ENCODE measurements at places on chromosomes 4 and X.

DNA sequence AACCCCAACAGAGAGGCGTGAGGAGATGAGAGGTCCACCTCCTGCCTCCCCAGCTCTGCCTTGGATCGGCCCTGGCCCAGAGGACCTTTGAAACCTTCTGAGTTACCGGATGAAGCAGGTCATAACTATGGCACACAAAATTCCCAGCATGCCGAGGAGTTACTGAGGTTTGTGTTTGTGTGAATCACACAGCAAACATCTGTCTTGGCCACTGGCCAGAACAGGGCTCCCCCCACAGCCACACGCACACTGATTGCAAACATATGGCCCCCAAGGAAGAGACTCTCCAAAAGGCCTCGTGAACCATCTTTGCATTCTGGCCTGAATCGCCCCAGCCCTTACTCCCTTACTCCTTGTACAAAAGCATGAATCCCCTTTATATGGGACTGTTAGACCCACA, 18.9 kb downstream of the RPS4X start:
- no peak for DNase-seq

DNA sequence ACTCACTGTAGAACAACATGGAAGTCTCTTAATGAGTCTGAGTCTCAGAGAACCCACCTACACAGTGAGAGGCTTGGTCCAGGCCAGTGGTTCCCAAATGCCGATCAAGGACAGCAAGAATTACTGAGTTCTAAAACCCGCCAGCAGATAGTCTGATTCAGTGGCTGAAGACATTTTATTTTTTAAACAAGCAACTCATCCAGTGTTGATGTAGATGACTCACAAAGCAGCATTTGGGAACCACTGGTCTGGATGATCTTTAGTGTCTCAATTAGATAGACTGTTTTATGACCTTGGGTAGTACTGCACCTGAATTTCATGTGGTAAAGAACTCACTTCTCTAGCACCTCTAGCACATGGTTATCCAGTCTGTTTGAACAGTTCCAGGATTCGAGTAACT, 193.6 kb downstream of the FBXW7 start:
- no peak for DNase-seq

- no peak for DNase-seq
Measured at GRCh38 chr4:89287945-89288344, 19.7 kb downstream of the GPRIN3 start.

GRCh38 chr4:141705747-141706377, 69.5 kb downstream of the IL15 start:
- no peak for DNase-seq

DNA sequence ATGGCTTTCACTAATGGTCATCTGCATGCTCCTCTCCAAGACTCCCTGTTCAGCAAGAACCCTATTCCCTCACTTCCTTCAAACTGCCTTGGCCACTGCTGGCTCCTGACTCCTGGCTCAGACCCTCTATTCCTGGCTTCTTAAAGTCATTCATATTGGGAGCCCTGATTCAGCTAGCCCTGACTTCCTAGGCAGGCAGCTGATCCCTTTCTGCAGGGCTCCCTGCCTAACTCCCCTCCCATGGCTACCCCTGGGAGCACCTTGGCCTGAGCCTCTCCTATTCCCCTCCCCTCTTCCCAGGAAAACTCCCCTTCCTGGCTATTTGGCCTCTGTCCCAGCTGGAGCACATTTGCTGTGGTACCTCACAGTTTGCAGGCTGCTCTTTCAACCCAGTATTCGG, 154.9 kb upstream of the PJA1 start:
- DNase-seq, result no peak

DNA sequence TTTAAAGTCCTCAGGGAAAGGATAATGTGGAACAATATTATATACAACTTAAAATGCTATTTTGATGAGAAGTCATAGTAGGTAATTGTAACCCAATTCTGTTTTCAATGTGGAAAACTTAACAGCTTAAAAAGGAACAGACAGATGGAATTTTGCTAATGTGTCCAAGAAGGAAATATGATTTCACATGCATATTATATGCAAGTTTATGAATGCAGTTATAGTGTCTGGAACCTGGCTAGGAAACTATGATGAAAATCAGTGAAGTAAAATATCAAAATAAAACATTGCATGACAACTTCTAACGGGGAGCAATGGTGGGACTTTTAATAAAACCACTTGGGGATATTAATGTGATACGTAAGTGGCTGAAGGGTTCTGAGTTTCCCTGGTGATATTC, 152.6 kb upstream of the HAND2 start:
- no peak for DNase-seq

DNA sequence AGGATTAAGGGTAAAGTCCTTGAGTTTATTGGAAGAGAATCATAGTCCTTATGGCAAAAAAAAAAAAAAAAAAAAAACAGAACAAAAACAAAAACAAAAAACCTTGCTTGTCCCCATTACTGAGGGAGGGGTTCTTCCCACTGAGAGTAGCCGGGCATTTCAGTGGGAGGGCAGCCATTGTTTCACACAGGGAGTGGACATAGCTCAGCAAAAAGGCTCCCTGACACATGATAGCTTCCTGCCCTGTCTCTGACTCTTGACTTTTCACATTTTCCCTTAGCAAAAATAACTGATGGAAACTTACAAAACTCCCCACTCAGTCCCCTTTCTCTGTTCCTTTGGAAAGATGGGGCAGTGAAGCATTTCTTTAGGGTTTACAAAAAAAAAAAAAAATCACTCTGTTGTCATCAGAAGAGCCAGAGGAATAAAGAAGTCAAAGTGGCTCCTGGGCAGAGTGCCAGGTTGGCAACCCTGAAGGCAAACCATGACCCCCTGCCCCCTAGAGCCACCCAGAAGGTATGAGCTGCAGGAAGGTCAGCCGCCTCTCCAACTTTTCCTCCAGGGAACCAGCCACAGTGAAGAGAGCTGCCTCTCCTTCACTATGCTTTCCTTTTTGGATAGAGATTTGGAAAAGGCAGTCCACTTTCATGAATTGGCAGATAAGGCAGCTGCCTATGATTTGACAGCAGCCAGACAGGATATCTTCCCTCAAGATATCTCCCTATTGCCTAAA, 170.6 kb downstream of the KDR start:
- no peak for DNase-seq

- DNase-seq, result no peak
Measured at GRCh38 chrX:10041383-10041782, 74.2 kb downstream of the CLDN34 start.

- DNase-seq, result no peak
Measured at GRCh38 chr4:8338351-8338961, 68.9 kb downstream of the HTRA3 start.

DNA sequence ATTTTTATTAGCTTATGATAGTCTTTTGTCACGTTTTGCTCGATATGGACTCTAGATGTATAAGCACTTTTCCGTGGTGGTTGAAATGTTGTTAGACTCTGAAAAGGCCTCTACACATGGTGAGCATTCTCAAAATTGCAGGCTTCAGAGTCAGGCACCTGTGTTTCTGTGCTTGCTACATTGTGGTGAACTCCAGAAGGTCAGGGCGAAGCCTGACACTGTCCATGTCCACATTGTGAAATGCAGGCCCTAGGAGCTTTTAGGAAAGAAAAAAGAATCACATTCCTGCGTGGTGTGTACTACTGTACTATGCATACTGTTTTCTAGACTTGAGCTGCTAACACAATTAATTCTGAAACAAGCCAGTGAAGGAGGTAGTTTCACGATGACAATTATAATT, 86.3 kb downstream of the HS3ST1 start:
- DNase-seq, result no peak
